Activated CD4-positive, alpha-beta T cell treated with anti-CD3 and anti-CD28 coated beads for 36 hours (primary cell): ENCODE measurements at places on chromosomes 1 and 21. TPM values are rescaled to one million over a fixed set of nuclear protein-coding genes. Genes with fewer than 3 reads are reported as not detected.

ERICH3 gene
- total RNA-seq: not detected

DNA sequence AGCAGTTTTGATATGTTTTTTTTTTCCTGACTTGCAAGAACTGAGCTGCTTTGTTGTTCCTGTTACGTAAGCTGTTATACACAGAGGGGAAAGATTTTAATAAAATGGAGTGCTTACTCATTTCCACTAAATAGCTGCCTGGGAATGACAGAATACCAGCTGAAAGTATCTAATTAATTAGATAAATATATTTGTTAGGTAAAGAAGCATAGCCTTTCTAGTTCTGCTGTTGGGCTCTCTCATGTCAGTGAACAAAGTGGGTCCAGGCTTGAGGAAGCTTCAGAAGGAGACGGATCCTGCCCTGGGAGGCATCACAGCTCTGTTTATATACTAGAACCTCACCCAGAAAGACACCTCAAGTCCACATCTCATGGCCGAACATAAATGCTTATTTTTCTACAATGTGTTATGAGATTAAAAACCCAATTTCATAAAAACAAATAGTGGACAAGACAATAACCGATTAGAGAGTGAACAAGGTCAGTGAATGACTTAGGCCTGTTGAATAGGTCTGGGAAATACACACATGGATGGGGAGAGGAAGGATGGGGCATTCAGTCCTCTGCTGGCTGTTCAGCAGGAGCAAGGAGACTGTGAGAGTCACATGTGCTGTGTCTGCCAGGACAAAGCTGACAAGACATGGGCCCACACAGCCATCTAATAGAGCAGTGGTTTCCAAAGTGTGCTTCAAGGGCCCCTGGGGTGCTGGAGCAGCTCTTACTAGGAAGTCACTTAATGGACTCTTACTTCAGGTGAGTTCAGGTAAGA is 20.6 kb downstream of the TRAF5 start:
- no peaks in the 10 kb centered on the region for H3K27me3 ChIP-seq
- peaks cover 19% of the 10 kb centered on the region for H3K36me3 ChIP-seq
- DNase-seq: no peak
- no peak overlapping the region for H3K4me3 ChIP-seq
- H3K4me1 ChIP-seq: peaks cover 81% of the 10 kb centered on the region

CRP gene
- not detected for total RNA-seq

ZNF697 gene
- total RNA-seq: 0.63 TPM

DNA sequence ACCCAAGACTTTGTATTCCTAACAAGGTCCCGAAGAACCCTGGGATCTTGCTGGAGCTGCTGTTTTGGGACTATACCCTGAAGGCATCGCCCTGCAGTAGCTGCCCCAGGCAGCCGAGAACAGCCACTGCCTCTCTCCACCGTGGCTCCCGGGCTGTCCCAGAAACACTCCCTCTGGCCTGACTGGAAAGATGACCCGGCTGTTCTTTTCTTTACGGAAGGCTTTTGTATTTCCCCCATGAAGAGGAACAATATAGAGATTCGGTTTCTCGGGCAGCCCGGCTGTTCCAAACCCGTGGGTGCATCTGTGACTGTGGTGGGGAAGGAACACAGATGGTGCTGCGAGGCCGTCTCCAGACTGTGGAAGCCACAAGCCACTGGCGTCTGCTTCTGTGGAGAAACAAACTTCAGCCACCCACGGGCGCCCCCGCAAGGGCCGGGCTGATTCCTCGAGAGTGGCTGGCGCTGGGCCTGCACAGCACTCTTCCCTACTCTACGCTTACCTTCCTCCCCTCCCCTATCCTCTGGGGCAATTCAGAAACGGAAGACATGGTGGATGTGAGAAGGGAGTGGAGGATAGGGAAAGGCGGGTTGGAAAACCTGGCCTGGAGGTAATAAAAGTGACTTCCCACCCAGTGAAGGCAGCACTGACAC is 33.7 kb upstream of the VASH2 start:
- H3K27ac ChIP-seq: no peak overlapping the region
- H3K4me1 ChIP-seq: no peaks in the 10 kb centered on the region
- no peak overlapping the region for H3K4me3 ChIP-seq
- H3K36me3 ChIP-seq: no peaks in the 10 kb centered on the region

- no peaks in the 10 kb centered on the region for H3K27me3 ChIP-seq
- no peak for DNase-seq
- H3K4me1 ChIP-seq: no peaks in the 10 kb centered on the region
- H3K27ac ChIP-seq: no peak overlapping the region
- no peaks in the 10 kb centered on the region for H3K36me3 ChIP-seq
- H3K4me3 ChIP-seq: no peak overlapping the region
These were observed 12.6 kb upstream of the RGL1 start for GRCh38 chr1:183792300-183792699.

TLCD4 gene
- total RNA-seq: 0.19 TPM

AMY2A gene
- total RNA-seq: not detected
